Anterior cingulate cortex (tissue), 58 donors: ENCODE measurements at places on chromosomes 12 and 14.

DNA sequence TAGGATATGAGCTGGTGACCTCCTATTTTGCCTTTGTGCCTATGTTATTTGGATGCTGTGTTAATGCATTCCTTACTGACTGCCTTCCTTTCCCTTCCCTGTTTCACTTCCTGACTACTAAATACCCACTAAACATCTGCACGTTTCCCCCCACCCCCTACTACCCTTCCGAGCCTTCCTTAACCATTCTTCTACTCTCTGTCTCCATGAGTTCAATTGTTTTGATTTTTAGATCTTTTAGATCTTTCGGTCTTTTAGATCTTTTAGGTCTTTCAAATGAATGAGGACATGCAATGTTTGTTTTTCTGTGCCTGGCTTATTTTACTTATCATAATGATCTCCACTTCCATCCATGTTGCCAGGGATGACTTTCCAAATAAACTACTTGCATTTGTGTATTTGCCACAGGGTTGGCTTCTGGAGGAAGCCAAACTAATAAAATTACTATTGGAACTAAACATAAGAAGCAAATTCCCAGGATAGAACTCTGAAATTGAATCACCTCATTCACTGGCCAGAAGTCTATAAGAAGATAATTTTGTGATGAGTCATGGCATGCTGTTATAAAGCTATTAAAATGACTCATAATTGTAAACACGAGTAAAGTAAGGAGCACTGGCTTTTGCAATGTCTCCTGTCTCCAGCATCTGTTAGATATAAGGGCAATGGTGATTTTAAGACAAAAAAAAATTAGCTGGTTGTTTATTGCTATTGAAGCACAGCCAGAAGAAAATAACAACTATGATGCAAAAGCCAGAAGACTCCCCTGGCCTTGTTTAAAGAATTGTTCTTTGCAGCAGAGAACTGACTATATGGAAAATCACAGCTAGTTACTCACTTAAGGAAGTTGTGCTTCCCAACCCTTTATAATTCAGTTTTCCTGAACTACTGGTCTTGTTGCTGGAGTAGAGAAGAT is 586.3 kb downstream of the LRFN5 start:
- DNase-seq: no peak

- DNase-seq: no peak
Measured at GRCh38 chr14:101101456-101102056, 198.0 kb upstream of the RTL1 start.

DNA sequence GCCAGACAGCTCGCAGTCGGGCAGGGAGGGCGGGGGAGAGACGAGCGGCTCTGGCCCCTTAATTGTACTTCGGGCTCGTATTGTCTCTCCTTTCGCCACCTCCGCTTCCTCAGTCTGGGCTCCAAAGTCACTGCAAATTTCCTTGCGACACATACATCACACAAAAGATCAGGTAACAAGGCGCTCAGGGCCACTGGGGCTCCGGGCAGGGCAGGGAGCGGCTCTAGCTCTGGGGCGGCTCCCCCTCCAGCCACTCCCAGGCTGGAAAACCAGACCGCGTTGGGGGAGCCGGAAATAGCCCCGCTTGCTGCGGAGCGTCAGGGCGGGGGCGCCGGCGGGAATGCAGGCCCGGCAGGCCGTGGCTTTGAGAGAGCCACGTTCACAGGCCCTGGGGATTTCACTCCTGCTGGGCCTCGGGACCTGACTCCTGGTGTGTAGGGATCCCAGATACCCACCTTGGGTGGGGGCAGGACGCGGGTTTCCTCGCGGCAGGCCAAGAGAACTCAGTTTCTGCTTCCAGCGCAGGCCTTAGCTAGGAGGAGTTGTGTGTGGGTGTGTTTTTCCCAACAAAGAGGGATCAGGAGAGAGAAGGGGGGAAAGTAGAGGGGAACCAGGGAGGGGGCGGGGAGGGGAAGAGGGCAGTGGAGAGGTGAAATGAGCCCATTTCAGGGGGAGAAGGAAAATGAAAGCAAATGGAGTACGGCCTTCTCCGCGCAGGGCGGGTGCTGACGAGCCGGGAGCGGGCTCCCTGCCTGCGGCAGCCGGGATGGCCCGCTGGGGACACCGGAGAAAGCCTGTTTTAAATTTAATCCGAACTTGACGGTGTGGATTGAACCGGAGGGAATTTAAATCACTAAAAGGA is 4.4 kb upstream of the HOXC9 start:
- no peak for DNase-seq

GRCh38 chr14:101521473-101521915 is 39.8 kb upstream of the DIO3 start:
- peak; percentile 50 for DNase-seq
